ENCODE measurements at places on chromosomes 4 and X.

DNA sequence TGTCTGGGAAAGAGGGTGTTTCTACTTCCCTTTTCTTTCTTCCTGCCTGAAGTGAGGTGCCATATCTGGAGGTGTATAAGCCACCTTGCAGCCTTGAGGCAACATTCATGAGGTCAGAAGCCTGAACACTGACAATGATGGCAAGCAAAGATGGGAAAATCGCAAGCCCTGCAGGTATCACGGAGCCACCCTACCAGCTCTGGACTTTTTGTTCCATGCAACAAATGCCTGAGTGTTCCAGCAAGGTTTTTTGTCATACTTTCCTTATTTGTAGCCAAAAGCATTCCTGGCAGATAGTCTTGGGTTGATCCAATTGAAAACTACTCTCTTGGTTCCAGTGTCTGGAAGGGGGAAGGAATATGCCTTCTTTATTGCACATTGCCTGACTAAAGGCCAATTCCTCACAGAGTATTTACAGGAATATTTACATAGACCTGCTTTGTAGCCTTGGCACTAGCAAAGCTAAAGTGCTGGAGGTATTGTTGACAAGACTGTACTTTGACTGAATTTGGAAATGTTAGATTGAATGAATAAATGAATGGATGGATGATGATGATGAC, 14.4 kb upstream of the SOD3 start:
- DNase-seq = no peak

GRCh38 chrX:10168226-10168625, 11.5 kb downstream of the CLCN4 start:
- no peak for DNase-seq

GRCh38 chr4:123398066-123398852, 1.7 kb downstream of the SPRY1 start:
- peak; percentile 27 for DNase-seq

- DNase-seq = no peak
Measured at GRCh38 chr4:73231518-73232487, 26.8 kb downstream of the ANKRD17 start.

- no peak for DNase-seq
Measured at GRCh38 chr4:26284536-26284935, 36.3 kb upstream of the RBPJ start.

GRCh38 chr4:112747036-112747435, 110.1 kb downstream of the LARP7 start:
- DNase-seq = no peak
